ENCODE measurements at places on chromosomes 6 and 20.

DNA sequence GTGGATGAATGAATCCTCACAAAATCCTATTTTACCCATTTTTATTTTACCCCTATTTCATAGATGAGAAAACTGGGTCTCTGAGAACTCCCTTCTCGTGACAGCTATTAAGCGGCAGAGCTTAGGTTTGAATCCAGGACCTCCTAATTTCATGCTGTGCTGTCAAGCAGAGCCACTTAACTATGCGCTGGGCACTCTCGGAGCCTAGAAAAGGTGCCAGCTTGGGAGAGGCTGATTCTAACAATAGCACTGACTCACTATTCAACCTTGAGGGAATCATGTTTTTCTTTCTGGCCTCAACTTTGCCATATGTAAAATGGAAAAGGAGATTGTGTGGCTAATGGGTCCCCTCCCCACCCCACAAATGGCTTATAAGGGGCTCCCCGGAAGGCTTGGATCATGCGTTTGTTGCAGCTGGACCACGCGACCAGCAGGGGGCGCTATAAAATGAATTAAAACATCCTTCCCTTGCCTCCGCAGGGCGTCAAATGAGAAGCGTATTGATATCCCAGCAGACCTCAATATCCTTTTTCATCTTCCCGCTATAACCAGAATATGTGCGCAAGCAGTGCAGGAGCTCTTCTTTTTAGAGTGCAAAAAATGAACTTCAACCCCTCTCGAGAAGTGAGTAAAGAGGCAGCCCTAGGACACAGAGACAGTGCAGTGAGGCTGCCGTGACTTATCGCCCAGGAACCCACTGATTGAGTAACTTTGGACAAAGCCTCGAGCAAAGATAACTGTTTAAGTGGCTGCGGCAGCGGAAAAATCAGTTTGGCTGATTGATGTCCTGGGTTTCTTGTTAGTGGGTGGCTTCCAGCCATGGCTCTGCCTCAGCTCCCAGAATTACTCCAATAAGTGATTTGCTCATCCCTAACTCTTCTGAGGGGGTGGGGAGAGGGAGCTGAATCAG lies 12.8 kb upstream of the PDYN start:
- DNase-seq: peak; percentile 9

- no peak for DNase-seq
These were observed 8.2 kb downstream of the DLL1 start for GRCh38 chr6:170282512-170283158.

DNA sequence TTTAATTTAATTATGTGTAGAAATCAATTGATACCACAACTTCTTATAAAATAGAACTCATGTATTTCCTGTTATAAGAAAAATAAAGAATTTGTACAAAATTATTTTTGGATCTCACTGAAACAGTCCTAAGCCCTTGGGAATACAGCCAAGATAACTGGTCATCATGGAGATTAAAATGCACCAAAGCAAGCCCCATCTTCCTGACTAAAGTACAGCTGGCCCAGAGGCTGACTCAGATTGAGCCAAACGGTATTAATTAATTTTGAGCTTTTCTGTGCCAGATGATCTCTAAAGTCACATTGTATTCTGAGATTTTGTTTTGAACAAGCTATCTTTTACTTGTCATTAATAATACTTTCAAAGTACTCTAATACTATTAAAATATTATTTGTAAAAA lies 978.5 kb downstream of the TBC1D32 start:
- DNase-seq: peak; percentile 57

GRCh38 chr6:5302995-5303622 lies 41.8 kb downstream of the FARS2 start:
- no peak for DNase-seq

DNA sequence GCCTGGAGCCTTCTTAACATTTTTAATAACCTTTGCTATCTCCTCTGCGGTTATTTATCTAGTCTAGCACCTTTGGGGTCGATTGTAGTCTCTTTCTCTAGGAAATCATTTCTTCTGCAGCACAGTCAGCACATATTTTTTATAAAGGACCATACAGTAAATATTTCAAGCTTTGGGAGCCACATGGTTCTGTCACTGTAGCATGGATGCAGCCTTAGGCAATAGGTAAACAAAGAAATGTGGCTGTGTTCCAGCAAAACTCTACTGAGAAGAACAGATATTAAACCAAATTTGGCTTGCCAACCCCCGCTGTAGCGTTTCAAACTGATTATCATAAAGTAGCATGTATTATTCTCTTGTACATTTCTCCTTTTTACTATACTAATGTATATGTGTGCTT lies 95.7 kb downstream of the SLC23A2 start:
- no peak for DNase-seq

GRCh38 chr6:106913676-106914280 lies 60.8 kb downstream of the CD24 start:
- no peak for DNase-seq

DNA sequence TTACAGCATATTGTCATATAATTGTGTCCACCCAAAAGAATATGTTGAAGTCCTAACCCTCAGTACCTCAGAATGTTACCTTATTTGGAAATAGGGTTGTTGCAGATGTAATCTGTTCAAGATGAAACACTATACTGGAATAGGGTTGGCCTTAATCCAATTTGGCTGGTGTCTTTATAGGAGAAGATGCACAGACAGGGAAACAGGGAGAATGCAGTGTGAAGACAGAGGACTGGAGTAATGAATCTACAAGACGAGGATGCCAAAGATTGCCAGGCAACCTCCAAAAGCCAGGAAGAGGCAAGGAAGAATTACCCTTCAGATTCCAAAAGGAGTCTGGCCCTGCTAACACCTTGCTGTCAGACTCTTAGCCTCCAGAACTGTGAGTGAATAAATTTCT lies 482.9 kb downstream of the PTPRT start:
- DNase-seq: no peak

DNA sequence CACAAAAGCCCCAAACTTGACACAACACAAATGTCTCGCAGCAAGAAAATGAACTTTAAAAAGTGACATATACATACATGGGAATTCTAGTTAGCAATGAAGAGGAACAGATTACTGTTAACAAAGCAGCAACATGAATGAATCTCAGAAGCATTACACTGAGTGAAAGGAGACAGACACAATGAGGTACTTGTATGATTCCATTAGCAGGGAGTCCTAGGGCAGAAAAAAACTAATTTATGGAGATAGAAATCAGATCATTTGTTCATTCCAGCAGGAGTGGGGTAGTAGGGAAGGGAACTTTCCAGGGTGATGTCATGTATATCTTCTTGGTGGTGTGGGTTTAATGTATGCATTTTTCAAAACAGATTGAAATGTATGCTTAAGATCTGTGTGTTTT lies 524.4 kb downstream of the KIF16B start:
- no peak for DNase-seq

GRCh38 chr20:50450881-50451752 lies 59.1 kb upstream of the PTPN1 start:
- DNase-seq: peak; percentile 32

DNA sequence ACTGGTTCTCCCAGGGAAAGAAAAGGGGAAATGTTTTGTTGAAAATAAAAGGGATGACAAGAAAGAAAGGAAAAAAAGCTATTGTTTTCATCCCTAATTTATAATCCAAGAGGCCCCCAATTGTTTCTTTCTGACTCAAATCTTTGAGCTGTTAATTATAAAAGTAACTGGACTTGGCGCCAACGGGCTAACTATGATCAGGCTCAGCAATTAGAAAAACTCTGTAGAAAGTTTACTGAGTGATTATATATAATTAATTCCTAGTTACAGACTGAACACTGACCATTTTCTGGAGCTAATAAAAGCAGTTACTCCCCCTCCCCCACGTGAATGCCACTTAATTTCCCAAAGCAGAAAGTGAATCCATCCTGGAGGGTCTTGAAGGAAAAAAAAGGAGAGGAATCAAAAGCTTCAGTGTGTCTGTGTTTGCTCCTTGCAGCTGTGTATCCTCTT lies 3.2 kb downstream of the ZMYND8 start:
- DNase-seq: no peak

- DNase-seq: no peak
These were observed 48.4 kb downstream of the PLAGL2 start for GRCh38 chr20:32158943-32159660.

GRCh38 chr6:165854061-165854862 lies 191.2 kb upstream of the PDE10A start:
- no peak for DNase-seq

GRCh38 chr20:1718604-1719384 lies 61.2 kb upstream of the SIRPG start:
- peak; percentile 72 for DNase-seq

- peak; percentile 79 for DNase-seq
These were observed 248.6 kb upstream of the SUPT3H start for GRCh38 chr6:45626087-45626891.

DNA sequence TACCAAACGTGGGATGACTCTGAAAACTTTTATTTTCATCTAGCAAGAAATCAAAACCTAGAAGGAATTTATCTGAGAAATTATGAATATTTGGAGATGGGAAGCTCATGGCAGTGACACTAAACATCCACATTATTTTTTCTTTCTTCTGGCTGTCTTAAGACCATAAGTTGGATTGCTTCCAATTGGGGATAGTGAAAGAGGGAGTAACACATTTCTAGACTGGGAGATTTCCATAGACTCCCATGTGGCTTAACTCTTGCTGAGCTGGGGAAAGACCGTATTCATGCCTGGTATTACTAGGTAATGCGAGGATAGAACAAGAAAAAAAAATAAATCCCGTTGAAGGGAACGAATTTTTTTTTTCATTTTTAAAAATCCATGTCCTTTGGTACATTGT lies 120.0 kb downstream of the UTRN start:
- DNase-seq: peak; percentile 53

DNA sequence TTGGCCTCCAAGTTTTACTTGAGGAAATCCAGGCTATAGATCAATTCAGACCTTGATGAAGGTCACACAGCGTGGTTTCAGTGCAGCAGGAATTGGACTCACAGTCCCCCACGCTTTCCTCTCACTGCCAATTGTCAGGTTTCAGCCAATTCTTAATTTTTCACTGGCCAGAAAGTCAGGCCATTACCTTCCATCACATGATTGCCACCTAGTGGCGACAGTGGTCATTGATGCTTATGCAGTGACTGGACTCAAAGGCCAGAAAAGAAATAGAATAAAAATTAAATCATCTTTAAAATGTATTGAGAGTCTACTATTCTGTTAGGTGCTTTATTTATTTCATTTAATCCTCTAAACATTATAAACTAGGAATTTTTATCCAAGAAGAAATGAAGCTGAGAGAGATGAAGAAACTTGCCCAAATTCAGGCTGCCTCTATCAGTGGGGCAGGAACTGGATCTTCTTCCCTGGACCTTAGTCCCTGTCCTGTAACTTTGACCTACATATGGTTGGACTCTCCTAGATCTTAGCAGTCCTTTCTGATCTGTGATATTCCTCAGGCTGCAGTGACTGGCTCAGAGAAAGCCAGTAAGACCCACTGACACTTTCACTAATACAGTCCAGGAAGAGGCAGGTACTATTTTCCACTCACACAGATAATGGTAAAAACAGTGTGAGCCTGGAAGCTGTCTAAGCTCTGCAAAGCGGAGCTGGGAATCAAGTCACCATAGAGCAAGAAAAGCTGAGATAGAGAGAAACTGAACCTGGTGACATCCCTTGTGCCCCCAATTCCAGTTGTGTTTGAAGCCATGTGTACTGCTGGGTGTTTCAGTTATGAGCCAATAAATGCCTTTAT lies 133.3 kb downstream of the ELOVL4 start:
- DNase-seq: peak; percentile 57

DNA sequence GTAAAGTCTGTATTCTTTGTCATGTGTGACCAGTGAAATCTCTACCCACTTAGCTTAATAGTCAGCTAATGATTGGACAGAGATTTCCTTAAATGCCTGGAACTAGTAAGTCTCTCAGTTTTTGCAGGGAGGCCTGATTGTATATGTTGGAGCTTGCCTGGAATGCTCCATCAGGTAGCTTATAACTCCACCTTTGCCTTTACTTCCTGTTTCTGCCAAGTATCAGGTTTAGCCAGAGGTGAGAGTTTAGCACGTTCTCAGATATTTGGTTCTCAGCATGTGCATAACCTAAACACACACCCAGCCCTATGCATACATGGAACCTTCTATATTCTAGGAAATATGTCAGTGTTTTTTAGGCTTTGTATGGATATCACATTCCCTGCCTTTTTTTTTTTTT lies 435.3 kb downstream of the CDKAL1 start:
- no peak for DNase-seq

DNA sequence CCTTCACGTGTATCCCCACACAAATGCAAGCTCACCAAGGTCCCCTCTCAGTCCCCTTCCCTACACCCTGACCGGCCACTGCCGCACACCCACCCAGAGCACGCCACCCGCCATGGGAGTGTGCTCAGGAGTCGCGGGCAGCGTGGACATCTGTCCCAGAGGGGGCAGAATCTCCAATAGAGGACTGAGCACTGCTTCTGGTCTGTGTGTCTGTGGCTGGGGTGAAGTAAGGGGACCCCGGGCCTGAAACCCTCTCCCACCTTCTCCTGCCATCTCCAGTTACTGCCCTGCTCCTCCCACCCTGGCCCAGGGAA lies 8.3 kb downstream of the MYL9 start:
- DNase-seq: no peak

DNA sequence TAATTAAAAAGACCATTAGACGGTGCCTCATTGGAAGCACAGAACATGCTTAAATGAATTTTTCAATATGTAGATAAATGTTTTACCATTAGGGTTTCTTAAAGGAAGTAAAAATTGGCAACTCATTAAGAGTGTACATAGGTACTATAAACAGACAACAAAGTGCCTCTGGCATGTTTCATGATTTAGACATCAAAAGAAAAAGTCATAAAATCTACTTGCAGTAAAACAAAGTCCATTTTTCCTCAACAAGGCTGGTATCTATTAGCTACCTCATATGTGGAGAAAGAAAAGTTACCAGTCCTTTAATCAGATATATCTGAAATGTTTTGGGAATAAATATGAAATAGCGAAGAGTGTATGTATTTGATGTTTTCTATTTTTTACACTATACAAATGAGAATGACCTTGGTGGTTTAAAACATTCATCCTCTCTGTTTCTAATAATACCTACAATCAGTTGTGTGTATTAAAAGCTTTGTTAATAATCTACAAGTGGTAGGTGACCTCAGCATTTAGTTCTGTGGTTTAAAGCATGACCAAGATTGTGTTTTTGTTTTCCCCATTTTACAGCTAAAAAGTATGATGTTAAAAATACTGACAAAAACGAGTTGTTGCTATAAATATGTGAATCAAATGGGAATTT lies 87.5 kb downstream of the HDGFL1 start:
- no peak for DNase-seq

DNA sequence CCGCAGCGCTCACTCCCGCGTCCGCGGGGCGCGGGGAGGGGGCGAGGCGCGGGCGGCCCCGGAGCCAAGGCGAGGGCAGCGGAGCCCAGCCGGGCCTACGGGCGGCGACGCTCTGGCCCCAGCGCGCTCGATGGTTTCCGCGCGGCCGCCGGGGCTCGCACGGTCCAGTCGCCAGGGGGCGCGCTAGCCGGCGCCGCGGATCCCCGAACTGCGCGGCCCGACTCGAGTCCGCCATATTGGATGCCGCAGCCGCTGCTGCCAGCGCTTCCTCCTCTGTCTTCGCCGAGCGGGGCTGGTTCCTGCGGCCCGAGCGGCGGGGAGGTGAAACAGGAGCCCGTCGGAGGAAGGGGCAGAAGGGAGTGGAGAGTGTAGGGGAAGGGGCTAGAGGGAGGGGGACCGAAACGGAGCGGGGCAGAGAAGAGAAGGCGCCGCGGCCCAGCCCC lies at the start of gene SCAF8:
Gene SCAF8, plus strand, starts transcription at position 234 of the 443 bp plus-strand sequence. CDS start 485 bp downstream, outside the sequence.
- DNase-seq: peak; percentile 42

All from fibroblast of the conjunctiva (primary cell).